Left lung (tissue), 14 donors: ENCODE measurements at places on chromosomes 16 and 17. TPM values are rescaled to one million over a fixed set of nuclear protein-coding genes. Genes with fewer than 3 reads are reported as not detected.

GGNBP2 gene
- 64.7 TPM for total RNA-seq

PGS1 gene
- 63.4 TPM for total RNA-seq

SLC16A11 gene
- 1.2 TPM for total RNA-seq

DNA sequence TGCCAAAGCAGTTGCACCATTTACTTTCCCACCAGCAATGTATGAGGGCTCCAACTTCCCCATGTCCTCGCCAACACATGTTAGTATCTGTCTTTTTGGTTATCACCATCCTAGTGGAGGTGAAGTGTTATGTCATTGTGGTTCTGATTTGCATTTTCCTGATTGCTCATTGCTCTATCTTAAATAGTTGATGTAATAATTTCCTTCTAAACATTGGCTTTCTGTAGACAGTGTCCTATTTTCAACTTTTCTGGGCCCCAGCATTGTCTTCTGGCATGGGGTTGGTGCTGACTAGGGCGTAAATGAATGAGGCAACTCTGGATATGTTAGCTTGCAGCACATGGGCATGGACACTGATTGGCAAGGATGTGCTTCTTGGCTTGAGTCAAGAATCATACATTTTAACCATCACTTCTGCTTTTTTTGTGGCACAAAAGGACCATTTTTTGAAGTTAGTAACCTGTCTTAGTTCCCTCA, 25.1 kb downstream of the PLCG2 start:
- peaks cover 12% of the 10 kb centered on the region for H3K4me1 ChIP-seq
- H3K27me3 ChIP-seq = no peaks in the 10 kb centered on the region
- no peaks in the 10 kb centered on the region for H3K36me3 ChIP-seq
- no peak for DNase-seq

GRCh38 chr17:27956601-27957445, 63.7 kb upstream of the LYRM9 start:
- H3K27ac ChIP-seq = no peak overlapping the region
- H3K36me3 ChIP-seq = no peaks in the 10 kb centered on the region
- DNase-seq = no peak
- H3K4me3 ChIP-seq = no peak overlapping the region
- no peaks in the 10 kb centered on the region for H3K4me1 ChIP-seq

DNA sequence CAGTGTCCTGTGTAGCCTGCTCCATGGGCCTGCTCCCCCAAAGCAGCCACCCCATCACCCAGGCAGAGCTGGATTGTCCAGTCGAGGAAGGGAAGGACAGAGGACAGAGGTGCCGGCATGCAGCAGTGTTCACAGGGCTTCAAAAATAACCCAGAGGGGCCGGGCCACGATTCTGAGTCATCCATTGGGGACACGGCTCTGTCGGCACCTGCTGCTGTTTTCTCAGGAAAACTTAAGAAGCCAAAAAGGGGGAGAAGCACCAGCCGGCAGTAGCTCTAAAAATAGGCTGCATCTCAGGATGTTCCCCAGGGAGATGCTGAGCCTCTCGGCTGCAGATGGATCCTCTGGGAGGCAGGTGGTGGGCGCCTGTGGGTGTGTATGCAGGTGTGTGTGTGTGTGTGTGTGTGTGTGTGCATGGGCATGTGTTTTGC, 1.6 kb downstream of the CA7 start:
- peaks cover 11% of the 10 kb centered on the region for H3K4me1 ChIP-seq
- H3K4me3 ChIP-seq = no peak overlapping the region
- H3K27ac ChIP-seq = no peak overlapping the region
- peaks cover 44% of the 10 kb centered on the region for H3K27me3 ChIP-seq

DNA sequence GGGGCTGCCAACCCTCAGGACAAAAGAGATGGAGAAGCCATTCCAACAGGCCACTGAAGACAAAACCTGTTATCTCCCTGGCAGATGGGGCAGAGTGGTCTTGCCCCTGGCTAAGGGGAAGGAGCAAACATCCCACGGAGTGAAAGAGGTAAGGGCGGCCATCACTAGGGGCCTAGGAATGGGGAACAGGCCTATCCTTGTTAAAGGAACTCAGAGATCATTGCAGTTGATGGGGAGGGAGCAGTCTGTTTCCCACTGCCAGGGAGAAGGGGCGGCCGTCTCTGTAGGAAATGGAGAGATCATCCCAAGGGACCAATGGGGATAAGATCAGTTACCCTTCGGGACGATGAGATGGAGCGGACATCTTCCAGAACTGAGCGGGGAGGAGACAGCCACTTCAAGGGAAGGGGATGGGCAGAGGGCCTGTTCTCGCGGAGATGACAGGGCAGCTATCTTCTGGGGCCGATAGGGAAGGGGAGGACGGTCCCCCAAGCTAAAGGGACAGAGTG, 581 bp upstream of the TMEM208 start:
- DNase-seq = no peak
- H3K36me3 ChIP-seq = peaks cover 33% of the 10 kb centered on the region
- no peaks in the 10 kb centered on the region for H3K27me3 ChIP-seq
- H3K4me3 ChIP-seq = peak overlapping the region; percentile 99

- H3K36me3 ChIP-seq = no peaks in the 10 kb centered on the region
- DNase-seq = peak; percentile 26
- peaks cover 7% of the 10 kb centered on the region for H3K4me1 ChIP-seq
Measured at GRCh38 chr17:9928601-9929333, 23.7 kb upstream of the RCVRN start.

GRCh38 chr17:64326420-64327054, 63.5 kb upstream of the TEX2 start:
- H3K36me3 ChIP-seq = no peaks in the 10 kb centered on the region
- no peak overlapping the region for H3K4me3 ChIP-seq
- H3K27ac ChIP-seq = peak overlapping the region; percentile 91
- peak; percentile 92 for DNase-seq

DNA sequence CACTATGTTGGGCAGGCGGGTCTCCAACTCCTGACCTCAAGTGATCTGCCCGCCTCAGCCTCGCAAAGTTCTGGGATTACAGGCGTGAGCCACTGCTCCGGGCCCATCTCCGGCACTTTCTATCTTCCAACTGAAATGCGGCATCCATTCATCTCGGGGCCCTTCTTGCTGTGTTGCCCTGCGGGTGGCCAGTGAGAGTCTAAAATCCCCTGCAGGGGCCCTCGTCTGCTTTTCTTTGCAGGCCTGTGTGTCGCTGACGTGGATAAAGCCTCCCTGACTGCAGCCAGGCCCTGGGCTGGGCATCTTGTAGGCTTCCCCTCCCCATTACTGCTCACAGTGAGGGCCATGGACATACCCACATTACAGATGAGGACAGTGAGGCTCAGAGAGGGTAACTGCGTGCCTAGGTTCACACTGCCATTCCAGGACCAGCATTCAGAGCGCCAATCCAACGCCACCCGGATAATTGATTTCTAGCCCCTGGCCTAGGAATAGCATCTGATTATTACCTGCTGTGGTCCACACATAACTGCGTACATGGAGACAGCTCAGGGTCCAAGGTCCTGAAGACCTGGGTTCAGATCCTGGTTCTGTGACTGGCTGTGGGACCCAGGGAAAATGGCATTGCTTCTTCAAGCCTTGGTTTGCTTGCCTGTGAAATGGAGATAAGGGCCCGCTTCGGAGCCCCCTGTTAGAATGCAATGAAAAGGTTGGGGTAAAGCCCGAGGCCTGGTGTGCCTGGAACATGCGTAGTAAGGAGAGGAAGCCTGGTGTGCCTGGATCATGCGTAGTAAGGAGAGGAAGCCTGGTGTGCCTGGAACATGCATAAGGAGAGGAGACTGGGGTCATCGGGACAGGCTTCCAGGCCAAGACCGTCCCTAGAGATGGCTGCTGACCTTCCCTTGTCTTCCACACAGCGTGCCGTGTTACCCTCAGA, 25.0 kb downstream of the CRISPLD2 start:
- H3K27me3 ChIP-seq = no peaks in the 10 kb centered on the region
- H3K4me3 ChIP-seq = no peak overlapping the region
- H3K4me1 ChIP-seq = no peaks in the 10 kb centered on the region
- H3K36me3 ChIP-seq = peaks cover 40% of the 10 kb centered on the region

DNA sequence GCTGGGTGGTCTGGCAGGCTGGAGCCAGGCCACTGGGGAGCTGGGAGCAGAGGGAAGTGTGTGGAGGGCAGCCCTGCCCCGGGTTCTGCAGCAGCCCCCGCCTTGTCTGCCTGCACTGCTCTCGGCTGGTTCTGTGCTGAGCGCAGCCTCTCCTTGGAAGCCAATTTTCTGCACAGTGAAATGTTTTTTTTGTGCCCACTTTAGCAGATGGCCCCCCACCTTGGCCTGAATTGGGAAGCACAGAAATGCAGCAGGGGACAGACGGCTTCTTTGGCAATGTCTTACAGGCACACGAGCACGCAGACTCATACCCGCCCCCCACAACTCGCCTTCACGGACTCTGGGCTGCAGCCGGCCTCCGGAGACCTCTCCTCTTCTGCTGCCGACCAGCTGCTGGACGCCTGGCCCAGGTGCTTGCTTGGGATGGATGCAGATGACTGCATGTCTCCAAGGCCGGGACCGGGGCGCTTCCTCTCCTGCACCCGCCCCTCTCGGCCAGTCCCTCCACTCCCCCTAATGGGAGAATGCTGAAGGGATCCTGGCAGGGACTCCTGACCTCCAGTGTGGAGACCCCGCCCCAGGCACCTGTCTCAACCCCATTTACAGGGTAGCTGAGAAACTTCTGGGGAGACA, 14.8 kb downstream of the NPTX1 start:
- H3K4me1 ChIP-seq = peaks cover 11% of the 10 kb centered on the region
- no peak overlapping the region for H3K27ac ChIP-seq
- H3K4me3 ChIP-seq = no peak overlapping the region
- H3K36me3 ChIP-seq = no peaks in the 10 kb centered on the region

GRCh38 chr17:58094118-58094517, 10.9 kb downstream of the DYNLL2 start:
- no peak overlapping the region for H3K27ac ChIP-seq
- no peak for DNase-seq
- H3K36me3 ChIP-seq = peaks cover 48% of the 10 kb centered on the region
- H3K4me1 ChIP-seq = no peaks in the 10 kb centered on the region

DNA sequence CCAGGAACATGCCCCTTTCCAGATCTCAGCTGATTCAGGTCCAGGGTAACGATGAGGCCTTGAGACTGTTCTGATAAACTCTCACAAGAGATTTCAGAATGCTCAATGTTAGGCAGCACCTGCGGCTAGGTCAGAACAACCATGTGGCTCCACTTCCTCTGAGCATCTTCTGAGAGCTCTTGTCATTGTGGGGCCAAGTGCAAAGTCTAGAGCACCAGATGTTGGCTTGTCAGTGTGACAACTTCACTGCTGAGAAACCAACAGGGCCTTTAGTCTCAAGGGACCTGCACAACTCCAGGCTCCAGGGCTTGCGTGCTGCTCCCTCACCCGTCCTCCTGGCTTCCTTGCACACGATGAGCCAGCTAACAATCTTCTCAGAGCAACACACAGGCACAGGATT, 29.0 kb downstream of the FCSK start:
- H3K4me1 ChIP-seq = no peaks in the 10 kb centered on the region

GRCh38 chr17:43814714-43815113, 18.2 kb downstream of the MPP3 start:
- H3K4me3 ChIP-seq = no peak overlapping the region
- H3K36me3 ChIP-seq = no peaks in the 10 kb centered on the region
- peaks cover 8% of the 10 kb centered on the region for H3K4me1 ChIP-seq
- no peaks in the 10 kb centered on the region for H3K27me3 ChIP-seq
- H3K27ac ChIP-seq = no peak overlapping the region

GRCh38 chr17:68391561-68392268, 65.6 kb downstream of the WIPI1 start:
- no peaks in the 10 kb centered on the region for H3K27me3 ChIP-seq
- H3K36me3 ChIP-seq = no peaks in the 10 kb centered on the region
- DNase-seq = no peak
- no peaks in the 10 kb centered on the region for H3K4me1 ChIP-seq

GRCh38 chr17:57810721-57811637, 38.9 kb downstream of the MRPS23 start:
- no peaks in the 10 kb centered on the region for H3K36me3 ChIP-seq
- no peak overlapping the region for H3K4me3 ChIP-seq
- H3K27ac ChIP-seq = no peak overlapping the region

DNA sequence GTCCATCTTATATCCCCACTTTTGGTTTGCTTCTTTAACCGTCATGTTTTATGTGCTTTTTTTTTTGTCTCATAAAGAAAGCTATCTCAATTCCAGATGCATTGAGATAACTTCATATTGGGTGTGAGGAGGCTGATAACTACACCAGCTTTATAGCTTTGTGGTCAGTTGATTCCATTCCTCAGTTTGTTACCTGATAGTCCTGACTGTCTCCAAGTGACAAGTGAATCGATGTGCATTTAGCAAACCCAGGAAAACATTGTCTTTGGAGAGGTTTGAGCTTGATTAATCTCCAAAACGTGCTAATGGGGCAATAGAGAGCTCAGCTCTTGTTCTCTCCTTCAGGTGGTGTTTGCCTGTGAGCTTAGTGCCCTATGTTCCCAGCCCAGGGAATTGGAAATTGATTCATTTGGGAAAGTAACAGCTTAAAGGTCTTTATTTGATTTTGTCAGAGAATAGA, 22.7 kb downstream of the HS3ST3B1 start:
- no peak overlapping the region for H3K4me3 ChIP-seq
- no peak overlapping the region for H3K27ac ChIP-seq
- no peak for DNase-seq

- peaks cover 25% of the 10 kb centered on the region for H3K4me1 ChIP-seq
- DNase-seq = peak; percentile 93
- no peak within 1 kb of the TSS for H3K27ac ChIP-seq
Measured at GRCh38 chr17:50560185-50560824, at the start of gene CACNA1G. Gene CACNA1G (plus strand): TSS chr17:50560715. CDS start chr17:50561460, 745 bp downstream.

GRCh38 chr16:68608330-68608729, 36.8 kb upstream of the CDH3 start:
- H3K27ac ChIP-seq = no peak overlapping the region
- H3K4me1 ChIP-seq = no peaks in the 10 kb centered on the region
- no peak for DNase-seq
- no peaks in the 10 kb centered on the region for H3K36me3 ChIP-seq
- no peak overlapping the region for H3K4me3 ChIP-seq

DNA sequence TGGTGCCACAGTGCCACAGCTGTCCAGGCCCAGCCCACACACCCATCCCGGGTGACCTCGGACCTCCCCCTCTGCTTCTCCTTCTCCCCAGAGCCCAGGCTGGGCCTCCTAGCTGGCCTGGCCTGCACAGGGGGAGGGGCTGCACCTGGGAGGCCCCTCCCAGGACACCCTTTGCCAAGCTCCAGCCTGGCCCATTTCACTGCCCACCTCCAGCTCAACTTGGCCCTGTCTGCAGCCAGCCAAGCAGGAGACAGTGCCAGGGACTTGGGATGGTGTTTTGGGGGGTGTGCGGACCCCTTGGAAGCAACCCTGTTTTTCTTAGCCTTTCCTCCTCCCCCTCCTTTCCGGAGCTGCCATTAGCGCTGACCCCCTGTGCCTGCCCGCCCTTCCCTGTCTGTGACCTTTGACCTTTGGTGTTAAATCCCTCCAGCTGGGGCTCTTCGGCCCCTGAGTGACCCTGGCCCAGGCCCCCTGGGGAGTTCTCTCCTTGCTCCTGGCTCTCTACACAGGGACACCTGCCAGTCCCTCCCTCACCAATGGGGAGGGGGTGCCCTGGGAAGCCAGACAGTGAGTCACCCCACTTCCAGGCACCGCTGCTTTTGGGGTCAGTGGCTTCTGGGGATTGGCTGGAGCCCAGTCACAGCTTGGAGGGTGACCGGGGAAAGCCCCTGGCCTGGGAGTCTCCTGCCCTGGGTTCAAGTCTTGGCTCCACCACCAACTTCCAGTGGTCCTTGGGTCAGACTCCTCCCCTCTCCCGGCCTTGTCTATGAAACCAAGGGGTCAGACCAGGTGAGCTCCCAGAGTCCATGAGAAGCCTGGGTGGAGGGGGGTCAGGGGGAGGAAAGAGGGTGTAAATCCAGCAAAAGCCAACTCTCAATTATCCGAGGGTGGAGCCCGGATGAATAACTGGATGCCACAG, 1.9 kb downstream of the GLIS2 start:
- H3K4me3 ChIP-seq = peak overlapping the region; percentile 71
- H3K36me3 ChIP-seq = no peaks in the 10 kb centered on the region
- H3K27ac ChIP-seq = peak overlapping the region; percentile 82
- H3K4me1 ChIP-seq = peaks cover 76% of the 10 kb centered on the region
